ENCODE measurements at places on chromosomes 4 and X.

- no peak for DNase-seq
These were observed 27.3 kb upstream of the GPRASP2 start for GRCh38 chrX:102684772-102685520.

- no peak for DNase-seq
These were observed 1060.6 kb upstream of the GRID2 start for GRCh38 chr4:91243132-91243531.

DNA sequence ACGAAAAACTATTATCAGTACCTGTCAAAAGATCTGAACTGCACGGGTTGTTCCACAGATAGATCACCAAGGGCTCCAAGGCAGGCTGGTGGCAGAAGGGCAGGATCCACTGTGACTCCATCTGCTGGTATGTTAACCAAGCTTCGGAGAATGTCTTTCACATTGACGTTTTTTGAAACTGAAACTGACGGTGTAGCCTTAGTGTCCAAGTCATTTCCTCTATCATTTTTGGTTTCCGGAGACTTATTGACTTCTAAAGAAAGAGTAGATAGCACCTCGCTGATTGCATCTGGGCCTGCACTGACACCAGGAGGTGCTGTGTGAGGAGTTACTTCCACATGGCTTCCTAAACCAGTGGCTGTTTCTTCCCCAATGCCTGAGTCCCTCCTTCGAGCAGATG lies 186.9 kb downstream of the LRBA start:
- DNase-seq: no peak

- DNase-seq: no peak
These were observed 125.9 kb downstream of the CHRNA9 start for GRCh38 chr4:40461062-40461461.

DNA sequence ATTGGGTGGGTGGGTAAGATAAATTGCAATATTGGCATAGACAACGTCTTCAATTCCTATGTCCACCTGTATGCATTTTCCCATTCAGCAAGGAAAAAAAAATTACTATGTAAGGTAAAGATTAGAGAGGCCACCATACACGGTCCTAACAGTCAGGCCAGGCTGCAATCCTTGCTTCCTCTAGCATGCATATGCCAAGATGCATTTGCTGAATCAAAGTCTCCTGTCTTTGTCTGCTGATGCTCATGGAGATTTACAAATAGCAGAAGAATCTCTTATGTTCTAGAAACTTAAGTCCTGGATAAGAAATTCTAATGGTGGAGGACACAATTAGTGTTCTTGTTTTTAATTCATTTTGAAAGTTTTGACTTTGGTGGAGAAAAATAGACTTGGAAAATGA lies 206.8 kb downstream of the PDGFC start:
- DNase-seq: no peak

DNA sequence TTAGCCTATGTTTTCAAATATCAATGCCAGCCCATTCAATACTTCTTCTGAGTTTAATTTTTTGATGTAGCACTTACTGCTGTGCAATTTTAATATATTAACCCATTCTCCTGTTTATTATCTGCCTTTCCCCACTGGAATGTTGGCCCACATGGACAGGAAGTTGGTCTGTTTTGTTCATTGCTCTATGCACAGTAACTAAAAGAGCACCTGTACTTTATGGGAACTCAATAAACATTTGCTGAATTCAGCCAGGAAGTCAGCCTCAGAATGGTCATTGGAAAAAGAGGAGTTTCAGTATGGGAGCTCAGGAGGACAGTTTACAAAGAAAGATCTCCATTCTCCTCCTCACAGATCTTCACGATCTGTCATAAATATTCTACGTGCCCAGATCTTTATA lies 510.5 kb upstream of the AGA start:
- DNase-seq: no peak
